HT1080 (cell line): ENCODE measurements at places on chromosomes 7 and 10. TPM values are rescaled to one million over a fixed set of nuclear protein-coding genes. Genes with fewer than 3 reads are reported as not detected.

ZNF777 gene
- total RNA-seq, result 12.3 and 13.7 TPM in 2 replicates

ASZ1 gene
- total RNA-seq, result not detected in 2 replicates

ENTPD1 gene
- total RNA-seq, result not detected in 2 replicates

SYT15B gene
- not detected in 2 replicates for total RNA-seq

TUBAL3 gene
- total RNA-seq, result not detected in 2 replicates

HKDC1 gene
- total RNA-seq, result 0.30 and 1.7 TPM in 2 replicates

LBX1 gene
- not detected in 2 replicates for total RNA-seq

FBXL13 gene
- 0.20 and 0.56 TPM in 2 replicates for total RNA-seq

SVIL gene
- total RNA-seq, result 8.0 and 8.2 TPM in 2 replicates

CNTNAP2 gene
- total RNA-seq, result not detected in 2 replicates

GRCh38 chr7:83077328-83077727 is 85.4 kb downstream of the PCLO start:
- no peak for DNase-seq

DNA sequence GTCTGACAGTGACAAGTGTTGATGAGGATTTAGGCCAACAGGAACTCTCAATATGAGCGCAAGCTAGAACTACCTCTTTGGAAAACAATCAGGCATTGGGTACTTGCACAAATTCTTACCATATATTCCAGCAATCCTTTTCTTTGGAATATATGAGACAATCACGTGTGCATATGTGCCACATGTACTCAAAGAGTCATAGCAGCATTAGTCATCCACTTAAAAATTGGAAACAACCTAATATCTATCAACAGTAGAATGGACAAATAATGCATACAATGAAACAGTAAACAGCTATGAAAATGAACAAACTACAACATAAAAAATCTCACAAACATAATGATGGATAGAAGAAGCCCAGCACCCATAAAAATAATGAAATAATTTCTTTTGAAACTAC is 179.7 kb downstream of the GLI3 start:
- no peak for DNase-seq

- DNase-seq, result no peak
These were observed 47.7 kb downstream of the PAX2 start for GRCh38 chr10:100793055-100793454.

GRCh38 chr7:27519793-27520469 is 142.8 kb downstream of the HIBADH start:
- no peak for DNase-seq

DNA sequence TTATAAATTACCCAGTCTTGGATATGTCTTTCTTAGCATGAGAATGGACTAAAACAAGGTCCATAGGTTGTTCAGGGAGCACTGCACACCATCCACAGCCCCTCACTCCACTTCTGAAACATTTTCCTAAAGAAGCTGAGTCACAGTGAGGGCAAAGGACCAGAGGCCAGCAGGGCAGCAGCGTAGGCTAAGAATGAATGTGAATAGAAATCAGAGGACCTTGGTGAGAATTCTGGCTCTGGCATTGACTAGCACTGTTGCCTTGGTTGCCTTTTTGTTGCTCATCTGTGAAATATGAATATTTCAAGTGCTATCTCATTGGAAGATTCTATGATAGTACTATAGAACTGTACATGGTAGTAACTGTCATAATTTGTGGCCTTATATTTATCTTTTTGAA is 41.7 kb upstream of the TOMM7 start:
- no peak for DNase-seq

DNA sequence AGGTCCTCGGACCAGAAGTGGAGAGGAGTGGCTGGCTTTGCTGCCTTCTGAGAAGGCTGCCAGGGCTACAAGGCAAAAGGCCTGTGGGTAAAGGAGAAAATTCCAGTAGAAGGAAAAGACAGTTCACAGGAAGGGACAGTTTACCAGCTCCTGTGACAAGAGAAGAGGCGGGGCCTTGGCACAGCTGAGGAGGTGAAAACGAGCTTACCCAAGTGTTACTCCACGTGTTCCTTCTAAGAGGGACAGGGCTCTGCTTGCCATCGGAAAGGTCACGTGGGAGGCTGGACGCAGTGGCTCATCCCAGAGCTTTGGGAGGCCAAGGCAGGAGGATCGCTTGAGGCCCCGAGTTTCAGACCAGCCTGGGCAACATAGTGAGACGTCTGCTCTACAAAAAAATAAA is 129.4 kb upstream of the ZNF746 start:
- no peak for DNase-seq

DNA sequence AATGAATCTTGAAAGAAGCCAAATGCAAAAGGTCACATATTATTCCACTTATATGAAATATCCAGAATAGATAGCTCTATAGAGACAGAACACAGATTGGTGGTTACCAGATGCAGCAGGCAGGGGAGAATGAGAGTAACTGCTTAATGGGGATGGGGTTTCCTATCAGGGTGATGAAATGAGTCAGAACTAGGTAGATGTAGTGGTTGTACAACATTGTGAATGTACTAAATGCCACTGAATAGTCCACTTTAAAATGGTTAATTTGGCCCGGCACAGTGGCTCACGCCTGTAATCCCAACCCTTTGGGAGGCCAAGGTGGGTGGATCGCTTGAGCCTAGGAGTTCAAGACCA is 9.4 kb upstream of the SLC25A28 start:
- DNase-seq, result no peak

DNA sequence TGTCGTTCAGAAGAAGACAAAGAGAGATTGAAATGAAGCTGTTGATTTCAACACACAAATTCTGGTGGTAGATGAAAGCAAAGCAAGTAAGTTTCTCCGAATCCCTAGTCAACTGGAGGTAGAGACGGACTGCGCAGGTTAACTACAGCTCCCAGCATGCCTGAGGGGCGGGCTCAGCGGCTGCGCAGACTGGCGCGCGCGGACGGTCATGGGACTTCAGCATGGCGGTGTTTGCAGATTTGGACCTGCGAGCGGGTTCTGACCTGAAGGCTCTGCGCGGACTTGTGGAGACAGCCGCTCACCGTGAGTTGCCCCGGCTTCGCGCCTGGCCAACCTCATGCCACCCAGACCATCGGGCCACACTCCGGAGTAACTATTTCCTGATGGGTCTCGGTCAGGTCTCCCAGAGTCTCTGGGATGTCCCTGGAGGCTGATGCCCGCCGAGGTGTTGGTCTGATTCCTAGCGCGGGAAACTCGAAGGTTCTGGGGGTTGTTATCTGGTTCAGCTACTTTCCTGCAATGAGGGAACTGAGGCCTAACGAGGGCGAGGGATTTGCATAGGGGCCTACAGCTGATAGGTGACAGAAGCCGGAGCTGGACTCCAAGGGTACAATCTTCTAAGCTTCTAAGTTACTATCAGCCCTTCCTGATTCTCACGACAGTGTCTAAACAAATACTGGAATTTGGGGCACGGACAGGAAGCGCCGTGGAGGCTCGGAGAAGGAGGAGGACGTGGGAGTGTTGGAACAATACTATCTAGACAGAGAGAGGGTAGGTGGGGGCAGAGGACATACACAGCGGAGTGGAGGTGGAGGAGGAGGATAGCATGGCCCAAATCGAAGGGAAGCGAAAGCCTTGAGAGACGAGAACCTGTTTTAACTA is at the start of gene RPP30:
RPP30 (plus strand) TSS at position 209 of the 882 bp plus-strand sequence; CDS start at position 222, 13 bp downstream.
- DNase-seq, result peak; percentile 80

DNA sequence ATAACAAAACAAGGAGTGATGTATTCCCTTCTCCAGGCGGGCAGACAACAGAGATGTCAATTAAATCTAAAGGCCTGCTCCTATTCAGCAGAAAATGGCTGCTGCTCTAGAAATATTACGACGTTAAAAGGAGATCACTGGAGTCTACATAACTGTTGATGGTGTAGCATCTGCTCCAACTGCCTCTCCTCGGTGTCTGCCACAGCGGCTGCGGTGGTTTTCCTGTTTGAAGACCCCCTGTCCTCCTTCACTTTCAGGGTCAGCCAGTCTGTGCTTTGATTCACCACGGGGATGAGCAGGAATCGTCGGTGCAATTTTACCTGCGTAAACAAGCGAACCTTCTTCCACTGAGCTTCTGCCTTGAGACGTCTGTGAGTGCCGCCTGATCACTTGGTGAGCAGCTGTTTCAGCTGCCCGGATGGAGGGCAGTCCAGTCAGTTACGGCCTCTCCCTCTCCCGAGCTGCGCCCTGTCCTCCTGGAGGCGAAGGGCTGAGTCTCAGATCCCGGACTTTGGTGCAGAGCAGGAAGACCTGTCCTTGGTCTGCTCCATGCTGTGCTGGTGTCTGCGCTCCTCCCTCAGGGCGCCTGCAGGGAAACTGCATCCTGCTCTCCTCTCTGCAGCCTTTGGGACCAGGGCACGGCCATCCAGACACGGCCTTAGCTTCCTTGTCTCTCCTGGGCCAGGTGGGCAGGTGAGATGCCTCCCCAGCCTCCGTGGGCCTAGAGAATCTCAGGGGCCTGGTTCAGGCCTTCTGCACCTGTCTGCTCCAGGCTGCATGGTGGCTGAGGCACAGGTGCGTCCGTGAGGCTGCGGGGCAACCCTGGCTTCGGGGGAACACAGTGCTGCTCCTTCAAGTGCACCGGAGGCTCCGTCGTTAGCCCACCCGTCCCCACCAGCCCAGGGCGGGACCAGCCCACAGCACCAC is 326.6 kb downstream of the ADARB2 start:
- no peak for DNase-seq

- DNase-seq, result no peak
These were observed 97.4 kb downstream of the ARID5B start for GRCh38 chr10:61998937-61999336.

DNA sequence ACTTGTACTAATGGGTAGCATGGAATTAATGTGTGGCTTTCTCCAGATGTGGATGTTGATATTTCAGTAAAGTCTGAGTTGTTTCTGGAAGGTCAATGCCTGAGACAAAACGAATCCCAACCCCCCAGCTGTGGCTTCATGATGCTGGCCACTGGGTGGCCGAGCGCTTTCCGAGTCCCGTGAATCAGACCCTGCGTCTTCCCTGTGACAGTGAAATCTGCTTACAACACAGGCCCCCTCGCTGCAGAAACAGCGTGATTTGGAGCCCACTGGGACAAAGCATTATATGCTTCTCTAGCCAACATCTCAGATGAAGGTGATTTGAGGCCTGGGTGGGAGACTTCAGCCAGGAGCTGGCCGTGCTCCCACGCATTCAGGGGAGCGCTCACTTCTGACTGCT is 124.7 kb downstream of the WDR37 start:
- DNase-seq, result no peak

DNA sequence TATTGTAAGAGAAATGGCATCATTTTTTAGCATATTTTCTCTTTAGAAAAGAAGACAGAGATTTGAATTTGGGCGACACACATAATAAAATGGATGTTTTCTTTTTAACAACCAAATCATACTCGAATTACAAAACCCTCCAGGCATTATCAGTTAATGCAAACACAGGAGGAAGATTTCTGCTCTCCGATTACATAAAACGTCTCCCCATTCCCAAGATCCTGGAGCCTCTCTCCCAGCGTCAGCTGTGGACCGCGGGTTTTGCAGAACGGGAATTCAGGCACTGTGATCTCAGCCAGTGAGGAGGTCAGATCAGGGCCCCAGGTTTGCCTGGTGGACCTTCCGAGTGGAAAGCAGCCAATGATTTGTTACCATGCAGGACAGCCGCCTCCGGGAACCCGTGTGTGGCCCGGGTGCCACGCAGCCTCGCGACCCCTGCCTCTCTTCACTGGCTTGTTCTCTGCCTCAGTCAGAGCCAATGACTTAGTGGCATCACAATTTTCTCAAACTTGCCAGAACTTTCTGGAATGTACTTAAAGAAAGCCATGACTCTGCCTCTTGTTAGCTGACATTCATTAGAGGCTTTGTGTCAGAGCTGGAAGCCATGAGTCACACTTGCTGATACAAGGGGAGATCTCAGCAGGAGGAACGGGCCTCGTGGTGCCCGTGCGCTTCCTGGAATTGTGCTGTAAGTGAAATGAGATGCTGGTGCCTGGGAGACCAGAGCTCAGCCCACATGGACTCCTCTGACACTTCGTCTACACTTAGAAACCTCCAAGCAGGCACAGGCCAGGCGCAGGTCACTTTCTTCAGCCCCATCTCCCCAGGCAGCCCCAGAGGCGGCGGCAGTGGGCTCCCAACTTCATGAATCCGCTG is 246.1 kb downstream of the KLF6 start:
- DNase-seq, result peak; percentile 79

DNA sequence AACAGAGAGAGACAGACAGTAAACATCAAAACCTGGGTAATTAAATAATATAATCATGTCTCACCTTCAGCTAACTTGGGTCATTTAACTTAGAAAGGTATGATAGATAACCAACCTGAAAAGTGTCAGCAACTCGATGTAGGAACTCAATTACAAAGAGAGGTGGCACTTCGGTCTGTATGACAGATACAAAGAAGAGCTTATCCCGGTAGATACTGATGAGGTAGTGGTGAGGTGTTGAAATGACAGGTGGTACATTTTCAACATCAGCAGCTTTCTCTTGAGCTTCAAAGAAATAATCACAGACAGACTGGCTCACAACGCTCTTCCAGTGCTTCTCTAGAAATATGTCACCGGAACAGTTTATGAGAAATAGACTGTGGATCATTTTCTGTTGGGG is 12.6 kb downstream of the AP3M1 start:
- no peak for DNase-seq

DNA sequence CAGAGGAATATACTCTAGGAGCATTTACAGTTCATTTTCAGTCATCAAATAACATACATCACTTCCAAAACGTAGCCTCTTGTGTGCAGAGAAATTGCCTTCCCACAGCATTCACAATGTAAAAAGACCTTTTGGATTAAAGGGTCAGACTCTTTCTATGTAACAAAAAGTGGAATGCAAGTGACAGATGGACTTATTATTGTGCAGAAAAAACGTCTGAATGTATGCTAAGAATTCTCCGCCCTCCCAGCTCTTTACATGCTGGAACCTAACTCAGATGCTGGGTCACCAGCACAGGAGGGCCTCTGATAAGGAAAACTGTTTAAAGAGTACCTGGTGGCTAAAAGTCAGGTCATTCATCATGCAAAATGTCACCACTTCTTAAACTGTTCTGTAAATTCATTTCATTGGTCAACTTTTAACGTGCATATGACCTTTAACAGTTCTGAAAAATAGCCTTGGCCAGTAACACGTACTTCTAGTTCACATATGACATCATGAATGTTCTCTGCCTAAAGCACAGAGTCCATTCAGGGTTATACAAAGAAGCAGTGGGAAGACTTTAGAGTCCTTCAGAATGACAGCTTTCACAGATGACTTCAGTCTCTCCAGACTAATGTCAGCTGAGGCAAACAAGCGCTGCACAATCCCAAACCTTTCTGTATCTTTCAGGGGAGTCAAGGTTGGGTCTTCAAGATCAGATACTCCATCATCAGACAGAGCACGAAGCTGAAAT is 58.6 kb downstream of the GSDME start:
- DNase-seq, result no peak

DNA sequence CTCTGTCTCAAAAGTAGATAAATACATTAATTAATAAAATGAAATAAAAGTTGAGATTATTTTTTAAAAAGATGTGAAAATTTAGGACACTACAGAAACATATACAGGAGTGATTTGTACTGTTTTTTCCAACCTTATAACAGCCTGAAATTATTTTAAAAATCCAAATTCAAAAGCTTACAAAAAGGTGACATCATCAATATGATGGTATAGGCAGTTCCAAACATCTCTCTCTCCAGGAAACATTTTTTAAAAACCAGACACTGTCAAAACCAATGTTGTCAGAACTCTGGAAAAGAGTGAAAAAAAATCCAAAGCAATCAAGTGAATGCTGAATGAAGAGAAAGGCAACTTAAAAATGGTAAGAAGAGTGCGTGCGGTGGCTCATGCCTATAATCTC is 76.7 kb downstream of the HHEX start:
- no peak for DNase-seq

GRCh38 chr10:124092860-124093773 is at the start of gene CHST15:
TSS of gene CHST15 (minus strand) at chr10:124093598. CDS start at chr10:124046212, 47,386 bp downstream.
- DNase-seq, result peak; percentile 77

GRCh38 chr10:88361995-88362807 is 220.9 kb downstream of the RNLS start:
- no peak for DNase-seq

GRCh38 chr7:88546808-88547207 is 212.7 kb upstream of the ZNF804B start:
- DNase-seq, result peak; percentile 65
